ENCODE measurements at places on chromosomes 3 and 15.

DNA sequence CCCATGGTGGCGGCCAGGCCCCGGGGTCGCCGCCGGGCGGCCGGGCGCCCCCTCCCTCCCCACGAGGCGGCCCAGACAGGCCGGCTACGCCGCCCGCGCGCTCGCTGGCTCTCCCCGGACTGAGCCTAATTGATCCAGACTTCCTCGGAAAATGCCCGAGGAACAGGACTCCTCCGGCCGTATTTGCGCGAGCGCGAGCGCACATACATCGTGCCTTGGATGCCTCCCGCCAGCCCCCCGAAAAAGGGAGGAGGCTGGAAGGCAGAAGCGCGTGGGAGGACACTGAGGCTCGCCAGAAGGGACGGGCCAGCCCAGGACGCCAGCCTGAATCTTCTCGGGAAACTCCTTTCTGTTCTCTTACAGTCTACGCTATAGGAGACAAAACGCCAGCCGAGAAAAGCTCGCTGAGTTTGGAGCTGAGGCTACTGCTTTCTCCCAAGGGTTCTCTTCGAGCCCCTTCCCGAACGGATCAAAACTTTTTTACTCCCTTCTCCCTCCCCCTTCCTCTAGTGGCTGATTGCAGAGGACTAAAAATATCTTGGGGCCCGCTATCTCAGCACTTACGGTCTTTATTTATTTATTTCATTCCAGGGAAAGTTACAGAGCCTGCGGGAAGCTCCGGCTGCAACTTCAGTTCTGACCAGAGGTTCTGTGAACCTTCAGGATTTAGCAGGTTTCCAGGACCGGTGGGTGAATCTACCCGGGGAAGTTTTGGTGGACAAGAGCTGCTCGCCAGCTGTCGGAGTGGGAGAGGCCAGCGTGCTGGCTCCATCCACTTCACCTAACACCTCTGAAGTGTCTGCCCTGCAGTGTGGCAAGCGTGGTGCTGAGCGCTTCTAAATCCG lies at the start of gene PDZRN3:
Gene PDZRN3 (minus strand): TSS at position 121 of the 845 bp plus-strand sequence.
- no peak for DNase-seq

- DNase-seq, result peak; percentile 18
These were observed 57.0 kb downstream of the ISL2 start for GRCh38 chr15:76393614-76394013.

GRCh38 chr15:52112203-52112750 lies 298 bp downstream of the BCL2L10 start:
- no peak for DNase-seq

DNA sequence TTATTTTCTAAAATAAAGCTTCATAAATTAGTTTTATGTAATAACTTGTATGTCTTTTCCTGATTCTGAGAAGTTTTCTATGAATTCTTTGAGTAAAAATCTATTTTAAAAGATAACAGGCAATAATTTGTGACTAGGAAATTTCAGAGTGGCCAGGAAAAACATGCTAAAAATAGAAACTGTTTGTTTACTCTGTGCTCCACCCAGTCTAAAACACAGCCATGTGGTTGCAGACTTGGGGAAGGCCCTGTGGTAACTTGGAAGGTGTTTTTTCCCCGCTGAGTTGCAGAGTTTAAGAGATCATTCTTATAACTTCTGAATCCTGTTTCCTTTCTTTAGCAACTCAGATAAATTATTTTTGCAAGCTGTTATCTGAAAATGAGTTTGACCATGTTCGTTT lies 21.9 kb downstream of the PLCL2 start:
- DNase-seq, result no peak

DNA sequence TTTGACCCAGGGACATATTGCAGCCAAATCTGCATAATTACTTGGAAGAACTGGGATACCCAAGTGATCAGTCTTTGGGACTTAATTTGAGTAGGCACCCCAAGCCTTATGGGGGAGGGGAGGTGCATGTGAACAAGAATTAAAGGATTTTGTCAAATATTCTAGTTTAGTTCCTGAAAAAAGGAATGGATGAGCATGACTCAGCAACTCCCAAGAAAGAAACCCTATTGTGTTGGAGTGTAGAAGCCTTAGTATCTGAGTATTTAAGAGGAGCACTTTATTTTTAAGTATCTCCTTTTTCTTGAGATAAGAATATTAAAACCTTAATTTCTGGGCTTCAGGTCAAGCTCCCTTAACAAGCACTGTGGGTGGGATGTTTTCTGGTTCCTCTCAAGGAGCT lies 222.4 kb downstream of the CD47 start:
- DNase-seq, result no peak

DNA sequence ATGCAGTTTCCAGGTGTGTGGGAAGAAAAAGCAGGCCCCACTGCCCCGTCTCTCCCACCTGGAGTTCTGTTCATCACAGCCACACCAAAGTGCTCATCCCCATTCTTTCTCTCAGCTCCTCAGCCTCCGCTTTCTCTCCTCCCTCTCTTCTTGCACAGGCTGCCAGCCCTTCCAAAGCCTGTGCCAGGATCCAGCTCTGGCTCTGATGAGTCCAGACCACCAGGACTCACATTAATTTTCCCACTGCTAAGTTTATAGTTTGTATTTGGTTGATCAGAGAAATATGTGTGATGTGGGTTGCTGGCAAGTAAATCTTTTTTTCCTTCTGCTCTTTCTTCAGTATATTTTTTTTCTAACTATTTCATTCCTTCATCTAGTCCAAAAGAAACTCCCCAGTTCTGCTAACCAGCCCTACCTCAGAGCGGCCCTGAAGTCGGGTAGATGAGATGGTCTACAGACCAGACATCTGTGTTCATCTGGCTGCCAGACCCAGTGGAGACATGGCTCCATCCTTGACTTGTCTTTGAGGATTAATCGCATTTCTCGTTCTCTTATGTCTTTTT lies 49.8 kb downstream of the BOC start:
- DNase-seq, result no peak

GRCh38 chr15:41001524-41002214 lies 48.4 kb downstream of the CHAC1 start:
- DNase-seq, result no peak

- no peak for DNase-seq
These were observed 30.2 kb upstream of the USP3 start for GRCh38 chr15:63473999-63474809.

GRCh38 chr3:71438071-71438685 lies 145.3 kb downstream of the FOXP1 start:
- DNase-seq, result no peak

- no peak for DNase-seq
These were observed 20.9 kb downstream of the SLC2A2 start for GRCh38 chr3:171005648-171006047.

GRCh38 chr3:33578325-33579177 lies 138.3 kb upstream of the UBP1 start:
- DNase-seq, result no peak

GRCh38 chr15:74303741-74304309 lies 63.6 kb downstream of the CYP11A1 start:
- DNase-seq, result no peak

DNA sequence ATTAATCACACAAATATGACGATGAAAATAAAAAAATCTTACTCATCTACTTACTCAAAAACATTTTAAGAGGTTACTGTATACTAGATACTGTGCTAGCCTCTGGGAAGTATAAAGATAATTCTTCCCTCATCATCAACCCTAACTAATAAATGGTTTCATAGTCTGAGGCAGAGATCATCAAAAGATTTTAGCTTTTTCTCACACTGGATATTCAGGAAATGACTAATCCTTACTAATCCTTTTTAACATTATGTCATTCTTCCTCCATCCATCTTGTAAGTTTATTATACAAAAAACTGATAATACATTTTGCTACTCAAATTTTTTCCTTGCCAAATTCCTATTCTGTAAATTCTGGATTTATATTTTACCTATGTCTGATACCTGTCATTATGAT lies 29.7 kb downstream of the ACAD11 start:
- DNase-seq, result no peak

DNA sequence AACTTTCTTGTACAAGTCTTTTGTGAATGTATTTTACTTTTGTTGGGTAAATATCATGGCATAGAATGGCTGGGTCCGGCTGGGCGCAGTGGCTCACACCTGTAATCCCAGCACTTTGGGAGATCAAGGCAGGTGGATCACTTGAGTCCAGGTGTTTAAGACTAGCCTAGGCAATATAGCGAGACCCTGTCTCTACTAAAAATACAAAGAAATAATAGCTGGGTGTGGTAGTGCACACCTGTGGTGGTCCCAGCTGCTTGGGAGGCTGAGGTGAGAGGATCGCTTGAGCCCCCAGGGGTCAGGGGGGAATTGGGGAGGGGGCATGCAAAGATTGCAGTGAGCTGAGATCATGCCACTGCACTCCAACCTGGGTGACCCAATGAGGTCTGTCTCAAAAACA lies 52.9 kb downstream of the ANP32A start:
- DNase-seq, result no peak

- no peak for DNase-seq
These were observed 82.4 kb downstream of the OXSM start for GRCh38 chr3:25872200-25872877.

DNA sequence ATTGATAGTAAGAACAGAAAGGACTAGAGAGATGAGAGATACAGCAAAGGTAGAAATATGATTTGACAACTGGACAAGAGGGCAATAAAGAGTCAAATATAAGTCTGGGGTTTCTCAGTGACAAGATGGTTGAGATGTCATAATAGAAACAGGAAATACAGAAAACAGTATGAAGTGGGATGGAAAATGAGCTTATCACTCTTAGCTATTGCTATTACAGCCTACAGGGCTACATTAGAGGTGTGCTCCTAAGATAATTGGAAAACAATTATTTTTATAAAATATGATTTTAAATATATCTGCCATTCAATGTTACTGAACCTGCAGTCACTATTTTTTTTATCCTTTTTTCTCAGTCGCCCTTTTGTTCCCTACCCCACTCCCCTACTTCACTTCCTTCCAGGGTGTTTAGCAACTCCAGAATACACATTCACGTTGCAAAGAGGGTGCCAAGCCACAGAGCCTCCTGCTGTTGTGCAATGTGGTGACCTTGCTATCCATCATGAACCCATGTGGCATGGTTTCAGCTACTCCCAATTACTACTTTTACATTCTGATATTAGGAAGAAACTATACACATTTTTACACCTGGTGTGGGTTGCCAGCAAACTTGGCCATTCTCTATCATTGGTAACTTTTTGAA lies 6.0 kb downstream of the NRG4 start:
- no peak for DNase-seq

- DNase-seq, result no peak
These were observed 10.3 kb upstream of the DNAJC13 start for GRCh38 chr3:132407025-132407424.

DNA sequence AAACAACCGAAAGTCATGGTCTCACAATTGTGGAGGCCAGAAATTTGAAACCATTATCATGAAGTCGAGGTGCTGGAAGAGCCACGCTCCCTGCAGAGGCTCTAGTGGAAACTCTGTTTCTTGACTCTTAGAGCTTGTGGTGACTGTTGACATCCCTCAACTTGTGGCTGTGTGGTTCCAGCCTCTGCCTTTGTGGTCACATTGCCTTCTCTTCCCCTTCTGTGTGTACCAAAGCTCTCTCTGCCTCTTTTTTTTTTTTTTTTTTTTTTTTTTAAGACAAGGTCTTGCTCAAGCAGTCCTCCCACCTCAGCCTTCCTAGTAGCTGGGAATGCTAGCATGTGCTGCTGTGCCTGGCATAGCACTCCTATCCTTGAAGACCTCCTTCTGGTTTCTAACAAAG lies 48.7 kb upstream of the CRTC3 start:
- DNase-seq, result no peak

- no peak for DNase-seq
These were observed 106.3 kb upstream of the ALCAM start for GRCh38 chr3:105260385-105260784.

GRCh38 chr15:35784745-35785144 lies 238.8 kb upstream of the DPH6 start:
- peak; percentile 86 for DNase-seq

DNA sequence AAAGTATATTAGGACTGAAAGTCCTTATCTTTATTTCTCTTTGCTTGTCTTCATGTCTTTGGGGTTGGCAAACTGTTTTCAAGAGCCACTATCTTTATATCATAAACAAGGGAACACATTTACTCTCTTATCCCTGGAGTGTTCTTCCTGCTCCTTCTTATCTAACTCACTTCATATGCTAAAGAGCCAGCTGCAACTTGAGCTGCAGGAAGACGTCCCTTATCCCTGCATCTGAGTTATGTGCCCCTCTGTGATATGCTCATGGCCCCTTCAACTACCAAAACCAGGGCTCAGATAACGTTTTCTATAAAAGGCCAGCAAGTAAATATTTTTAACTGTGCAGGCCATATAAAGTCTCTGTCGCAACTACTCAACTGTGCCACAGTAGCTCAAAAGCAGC lies 137.0 kb upstream of the CRBN start:
- no peak for DNase-seq

DNA sequence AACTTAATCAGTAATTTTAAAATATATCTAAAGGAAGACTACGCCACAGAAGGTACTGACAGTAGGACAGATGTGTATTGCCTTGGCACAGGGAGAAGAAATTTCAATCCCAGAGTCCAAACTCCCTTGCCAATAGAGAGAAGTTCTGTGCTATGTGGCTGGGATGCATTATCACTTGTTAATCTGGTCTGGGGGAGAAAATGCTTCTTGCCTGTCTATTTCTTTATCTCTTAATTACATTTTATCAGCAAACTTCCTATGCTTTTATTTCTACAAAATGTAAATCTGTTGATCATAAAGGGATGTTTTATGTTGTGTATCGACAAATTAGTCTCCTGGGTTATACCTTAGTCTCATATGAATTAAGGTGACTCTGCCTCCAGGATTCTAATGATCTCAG lies 21.7 kb downstream of the RBMS3 start:
- DNase-seq, result no peak

DNA sequence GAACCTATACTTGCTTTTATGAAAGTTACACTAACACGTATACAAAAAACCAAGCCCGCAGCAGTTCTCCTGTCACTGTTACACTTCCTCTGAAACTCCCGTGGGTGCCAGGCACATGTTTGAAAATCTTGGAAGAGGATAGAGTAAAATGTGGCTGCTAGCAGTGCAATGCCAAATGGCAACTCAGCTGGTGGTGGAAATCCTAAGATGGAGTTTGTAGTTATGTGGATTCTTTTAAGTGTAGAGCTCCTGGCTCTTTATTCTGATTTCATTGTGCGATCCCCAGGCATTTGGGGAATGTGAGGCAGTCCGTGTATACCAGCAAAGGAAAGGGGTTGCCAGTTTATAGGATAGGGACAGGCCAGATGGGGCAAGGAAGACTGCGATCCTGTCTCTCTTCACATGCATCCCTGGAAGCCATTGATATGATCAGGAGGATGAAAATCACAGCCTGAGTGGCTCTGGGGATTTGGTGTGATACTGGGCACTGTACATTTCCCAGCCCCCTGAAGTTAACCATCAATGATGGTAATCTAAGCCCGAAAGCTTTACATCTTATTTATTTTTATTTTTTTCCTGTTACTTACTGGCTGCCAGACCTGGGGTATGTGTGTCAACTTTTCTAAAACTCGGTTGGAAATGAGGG lies 1.1 kb downstream of the STAC start:
- no peak for DNase-seq

GRCh38 chr3:26437678-26438077 lies 184.9 kb upstream of the LRRC3B start:
- DNase-seq, result no peak
